ENCODE measurements at places on chromosomes 12 and 14. TPM values are rescaled to one million over a fixed set of nuclear protein-coding genes. Genes with fewer than 3 reads are reported as not detected.

The MED13L gene
- total RNA-seq = 30.9 TPM

The CLEC1B gene
- not detected for total RNA-seq

The NFE2 gene
- 0.72 TPM for total RNA-seq

The GPR84 gene
- not detected for total RNA-seq

The DCN gene
- total RNA-seq = 1.8 TPM

The WDR20 gene
- 22.5 TPM for total RNA-seq

The PCNX4 gene
- 78.5 TPM for total RNA-seq

The SMARCC2 gene
- 28.9 TPM for total RNA-seq

The CNTN1 gene
- total RNA-seq = 45.0 TPM

The STYK1 gene
- total RNA-seq = 0.89 TPM

The NXPH4 gene
- 10.7 TPM for total RNA-seq

The ARMH4 gene
- 1.2 TPM for total RNA-seq

The SYNDIG1L gene
- total RNA-seq = not detected

The KRT5 gene
- not detected for total RNA-seq

The LRIG3 gene
- total RNA-seq = 13.0 TPM

The GUCY2C gene
- total RNA-seq = not detected

The A2M gene
- not detected for total RNA-seq

The TMEM132C gene
- total RNA-seq = not detected

The KCNK10 gene
- total RNA-seq = 0.07 TPM

The MYL6B gene
- 41.4 TPM for total RNA-seq

The SRRM4 gene
- total RNA-seq = not detected

The CCND2 gene
- total RNA-seq = 0.06 TPM

The AQP6 gene
- total RNA-seq = 0.17 TPM

The PTCSC3 gene
- not detected for total RNA-seq

The PTPRO gene
- not detected for total RNA-seq

The RHEBL1 gene
- total RNA-seq = 3.6 TPM

The DPPA3 gene
- total RNA-seq = not detected

The TDRD9 gene
- total RNA-seq = not detected

The ISM2 gene
- 0.29 TPM for total RNA-seq

The SERPINA5 gene
- total RNA-seq = not detected

The TCL1A gene
- total RNA-seq = not detected

The IQSEC3 gene
- total RNA-seq = not detected

The BMP4 gene
- not detected for total RNA-seq

The PLEKHD1 gene
- total RNA-seq = not detected

The SERPINA9 gene
- total RNA-seq = not detected

The DBX2 gene
- not detected for total RNA-seq

The RASSF8 gene
- total RNA-seq = 116 TPM

The DHRS2 gene
- 0.84 TPM for total RNA-seq

The CRIP1 gene
- total RNA-seq = 85.6 TPM

The TRPV4 gene
- not detected for total RNA-seq

The ANG gene
- total RNA-seq = 14.7 TPM

The ZNF268 gene
- 25.9 TPM for total RNA-seq

The SLC25A21 gene
- total RNA-seq = 2.0 TPM

The IAPP gene
- not detected for total RNA-seq

All from NCI-H460 (cell line).